CMK (cell line): ENCODE measurements at places on chromosomes 5 and 9.

DNA sequence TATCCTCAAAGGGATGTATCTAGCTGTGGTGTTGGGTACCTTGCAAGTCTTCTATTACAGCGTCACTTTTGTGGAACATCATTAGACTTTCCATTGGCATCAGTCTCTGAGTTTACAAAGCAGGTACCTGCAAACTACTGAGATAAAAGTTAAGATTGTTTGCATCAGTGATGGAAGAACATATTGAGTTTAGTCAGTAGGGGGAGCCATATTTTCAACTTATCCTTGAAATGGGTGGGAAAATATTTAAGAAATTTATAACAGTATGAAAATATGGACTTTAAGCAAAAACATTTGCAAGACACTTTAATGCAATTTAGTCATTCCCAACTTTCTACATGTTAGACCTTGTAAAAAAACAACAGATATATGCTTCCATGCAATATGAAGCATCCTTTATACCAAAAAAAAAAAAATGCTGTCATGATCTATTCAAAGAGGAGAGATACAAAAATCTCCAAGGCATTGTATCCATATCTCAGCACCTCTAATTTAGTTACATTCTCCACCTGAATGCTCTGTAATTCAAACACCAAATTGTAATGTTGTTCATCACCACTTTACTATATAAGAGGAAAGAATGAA is 98.6 kb upstream of the ADAMTS19 start:
- DNase-seq, result peak; percentile 4

- DNase-seq, result no peak
These were observed 376.3 kb upstream of the ACTBL2 start for GRCh38 chr5:57858905-57859304.

DNA sequence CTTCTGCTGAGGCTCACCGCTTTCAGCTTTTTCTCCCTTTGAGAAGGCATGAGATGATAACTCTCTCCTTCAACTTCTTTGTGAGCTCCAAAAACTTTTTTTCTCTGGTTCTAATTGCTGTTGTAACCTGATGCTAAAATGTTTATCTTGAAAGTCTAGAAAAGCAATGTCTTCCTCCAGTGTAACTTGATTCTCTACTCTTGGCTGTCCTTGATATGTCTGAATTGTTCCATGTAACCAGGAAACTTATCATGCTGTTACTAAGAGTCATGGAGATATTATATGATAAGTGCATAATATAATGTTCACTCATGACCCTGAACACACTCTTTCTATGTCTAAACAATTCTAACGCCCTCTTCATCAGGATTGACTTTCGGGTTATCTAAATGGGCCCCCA is 128.0 kb upstream of the ABCA1 start:
- DNase-seq, result no peak

DNA sequence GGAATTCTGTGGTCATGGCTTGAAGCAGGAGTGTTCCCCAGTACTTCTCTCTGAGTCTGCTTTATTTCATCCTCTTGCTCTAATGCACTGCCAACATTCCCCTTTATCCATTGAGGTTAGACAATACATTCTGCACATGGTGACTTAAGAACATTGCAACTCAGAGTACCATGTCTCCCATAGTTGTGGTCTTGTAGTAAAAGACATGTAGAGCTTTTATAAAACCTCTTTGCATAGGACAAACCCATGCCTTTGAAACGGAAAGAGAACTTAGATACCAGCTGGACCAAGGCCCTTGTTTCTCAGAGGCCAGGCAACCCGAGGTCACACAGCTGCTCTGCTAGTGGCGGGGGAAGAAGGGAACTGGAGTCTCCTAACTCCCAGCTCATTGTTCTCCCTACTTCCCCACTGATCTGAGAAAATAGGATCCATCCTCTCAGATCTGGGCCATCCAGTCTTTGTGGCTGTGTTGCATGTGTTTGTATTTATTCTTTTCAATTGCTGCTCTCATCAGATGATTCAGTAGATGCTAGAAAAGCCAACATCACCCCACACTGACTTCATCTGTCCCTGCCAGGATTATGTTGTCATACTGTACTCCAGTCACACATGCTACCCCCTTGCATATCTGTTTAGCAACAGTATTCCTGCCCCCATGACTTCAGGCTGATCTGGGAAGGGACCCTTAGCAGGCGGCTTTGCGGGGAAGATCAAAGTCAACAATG is 236.9 kb downstream of the SAXO1 start:
- no peak for DNase-seq

DNA sequence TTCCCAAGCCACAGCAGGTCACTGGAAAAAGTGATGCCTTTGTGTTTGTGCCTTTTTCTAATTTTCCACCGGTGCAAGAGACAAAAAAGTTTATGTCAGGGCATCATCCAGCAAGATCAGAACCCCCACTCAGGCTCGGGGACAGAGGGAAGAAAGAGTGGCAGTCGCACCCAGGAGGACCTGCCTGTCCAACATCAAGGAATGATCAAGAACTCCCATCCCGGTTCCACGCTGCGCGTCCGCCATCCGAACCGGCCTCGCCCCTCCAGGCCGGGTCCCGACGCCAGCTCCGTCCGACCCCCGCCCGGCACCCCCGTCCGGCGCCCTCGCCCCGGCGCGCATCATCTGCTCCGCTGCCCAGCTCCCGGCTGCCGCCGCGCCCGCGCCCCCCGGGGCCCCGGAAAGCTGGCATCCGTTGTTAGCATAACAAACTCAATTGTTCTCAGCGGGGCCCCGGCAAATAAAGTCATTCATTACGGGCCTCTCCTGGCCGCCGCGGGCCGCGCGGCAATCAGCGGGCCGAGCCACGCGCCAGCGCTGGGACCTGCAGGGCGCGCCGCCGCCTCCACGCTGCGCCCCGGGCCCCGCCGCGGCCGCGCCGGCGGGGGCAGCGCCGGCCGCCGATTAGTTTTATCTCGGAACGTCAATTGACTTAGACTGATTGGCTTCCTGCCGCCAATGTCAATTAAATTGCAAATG is 48.1 kb downstream of the PAX5 start:
- no peak for DNase-seq

- no peak for DNase-seq
These were observed 242.2 kb downstream of the SMARCA2 start for GRCh38 chr9:2257248-2257929.

GRCh38 chr5:75325242-75325641 is 11.8 kb upstream of the HMGCR start:
- DNase-seq, result no peak

GRCh38 chr5:123921193-123921592 is 409.2 kb downstream of the CSNK1G3 start:
- no peak for DNase-seq

DNA sequence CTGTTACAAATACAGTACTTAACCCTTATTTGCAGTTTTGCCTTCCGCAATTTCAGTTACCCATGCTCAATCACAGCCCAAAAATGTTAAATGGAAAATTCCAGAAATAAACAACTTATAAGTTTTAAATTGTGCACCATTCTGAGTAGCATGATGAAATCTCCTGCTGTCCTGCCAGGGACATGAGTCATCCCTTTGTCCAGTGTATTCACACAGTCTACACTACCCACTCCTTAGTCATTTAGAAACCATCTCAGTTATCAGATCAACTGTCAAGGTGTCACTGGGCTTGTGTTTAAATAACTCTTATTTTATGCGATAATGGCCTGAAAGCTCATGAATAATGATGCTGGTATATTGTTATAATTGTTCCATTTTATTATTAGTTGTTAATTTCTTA is 95.8 kb downstream of the PLCXD3 start:
- no peak for DNase-seq

GRCh38 chr9:84502066-84502465 is 161.5 kb upstream of the SLC28A3 start:
- no peak for DNase-seq

GRCh38 chr5:29321591-29321990 is 1871.9 kb upstream of the CDH6 start:
- DNase-seq, result no peak

- no peak for DNase-seq
These were observed 13.1 kb downstream of the ARSB start for GRCh38 chr5:78971998-78972397.

DNA sequence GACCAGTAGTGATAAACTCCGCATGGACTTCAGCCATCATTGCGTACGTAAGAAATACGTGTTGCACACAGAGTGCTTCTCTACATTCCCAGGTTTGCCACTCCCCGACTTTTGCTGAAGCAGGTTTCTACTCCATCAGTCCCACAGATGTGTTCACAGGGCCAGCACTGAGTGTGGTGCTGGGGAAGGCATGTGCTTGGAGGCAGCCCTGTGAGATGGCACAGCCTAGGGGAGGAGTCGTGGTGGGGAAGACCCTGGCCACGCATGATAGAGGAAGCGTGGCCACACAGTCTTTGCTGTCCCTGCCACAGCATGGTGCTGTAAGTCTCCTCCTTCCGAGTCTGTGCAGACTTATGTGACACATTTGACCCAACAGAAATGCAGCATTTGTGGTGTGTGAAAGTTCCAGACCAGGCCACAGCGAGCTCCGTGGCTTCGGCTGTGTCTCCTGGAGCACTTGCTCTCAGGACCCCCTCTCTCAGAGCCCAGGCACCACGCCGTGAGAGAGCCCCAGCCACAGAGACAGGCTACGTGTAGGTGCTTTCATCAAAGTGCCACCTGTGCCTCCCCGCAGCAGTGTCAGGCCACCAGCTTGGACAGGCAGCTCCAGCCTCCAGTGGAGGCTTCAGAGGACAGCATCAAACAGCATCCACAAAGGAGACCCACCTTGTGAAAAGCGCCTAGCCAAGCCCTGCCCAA is 197.8 kb downstream of the AUH start:
- no peak for DNase-seq

DNA sequence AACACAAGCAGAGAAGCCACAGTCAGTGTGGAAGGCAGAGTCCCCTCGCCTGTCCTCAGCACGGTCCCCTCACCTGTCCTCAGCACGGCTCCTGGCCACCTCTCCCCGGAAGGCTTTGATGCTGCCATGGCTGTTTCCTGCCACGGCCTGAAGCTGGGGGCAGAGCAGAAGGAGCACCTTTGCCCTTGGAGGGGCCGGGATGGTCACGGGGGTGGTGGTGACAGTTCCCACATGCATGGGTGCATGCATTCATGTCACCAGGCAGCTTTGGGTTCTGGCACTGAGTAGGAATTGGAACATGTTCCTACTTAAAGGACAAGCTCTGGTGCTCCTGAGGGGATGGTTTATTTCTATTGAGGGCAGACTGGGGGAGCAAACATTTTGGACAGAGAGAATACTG is 57.8 kb upstream of the PHYKPL start:
- no peak for DNase-seq

GRCh38 chr5:77426670-77427069 is 65.4 kb downstream of the WDR41 start:
- no peak for DNase-seq

DNA sequence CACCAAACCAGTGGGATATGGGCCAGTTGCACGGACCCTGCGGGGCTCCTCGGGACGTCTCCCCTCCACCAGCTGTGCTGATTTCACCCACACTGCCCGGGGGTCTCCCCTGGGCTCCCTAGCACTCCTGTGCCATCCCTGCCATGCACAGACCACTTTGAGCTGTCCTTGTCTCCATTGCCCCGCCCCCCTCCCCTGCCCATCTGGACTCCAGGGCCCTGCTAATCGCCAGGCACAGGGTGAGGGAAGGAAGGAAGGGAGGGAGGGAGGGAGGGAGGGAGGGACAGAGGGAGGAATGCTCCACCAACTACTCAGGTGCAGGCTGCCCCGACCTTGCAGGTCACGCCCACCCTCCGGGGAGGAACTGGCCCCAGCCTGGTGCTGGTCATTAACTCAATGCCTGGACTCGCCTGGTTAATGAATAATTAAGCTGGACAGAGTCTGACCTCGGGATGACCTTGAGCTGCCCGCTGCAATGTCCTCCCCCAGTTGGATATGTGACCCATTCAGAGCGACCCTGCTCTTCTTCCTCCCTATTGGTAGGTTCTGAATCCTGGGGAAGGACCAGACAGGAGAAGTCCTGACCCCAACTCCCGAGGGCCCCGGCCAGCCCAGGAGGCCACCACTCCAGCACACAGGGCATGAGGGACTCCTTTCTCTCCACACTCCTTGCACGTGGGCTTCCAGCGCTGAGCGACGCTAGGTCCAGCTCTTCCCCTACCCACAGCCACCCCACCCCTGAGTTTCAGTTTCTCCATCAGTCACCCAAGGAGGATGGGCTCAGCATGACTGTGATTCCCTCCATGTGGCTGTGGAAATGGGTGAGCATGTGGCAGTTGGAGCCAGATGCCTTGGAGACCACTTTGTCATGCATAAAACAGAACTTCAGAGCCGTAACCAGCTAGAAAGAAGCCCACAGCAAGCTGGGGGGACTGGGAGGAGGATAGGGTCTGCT is 62.1 kb downstream of the C9orf50 start:
- no peak for DNase-seq

DNA sequence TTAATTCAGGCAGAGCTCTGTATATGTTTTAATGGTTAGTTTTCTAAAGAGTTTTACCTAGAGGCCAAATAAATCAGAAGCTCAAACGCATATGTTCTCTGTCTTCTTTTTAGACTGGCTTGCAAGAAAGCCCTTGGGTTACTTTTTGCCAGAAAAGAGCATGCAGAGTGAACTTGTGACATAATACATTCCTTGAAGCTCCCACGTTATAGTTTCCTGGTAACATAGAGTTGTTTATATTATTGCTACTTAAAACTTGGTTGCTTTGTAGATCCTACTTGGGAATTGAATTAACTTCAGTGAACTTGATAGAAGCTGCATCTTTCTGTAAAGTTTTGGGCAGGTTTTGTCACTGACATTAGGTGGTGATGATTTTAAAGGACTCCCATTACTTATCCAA is 102.9 kb downstream of the C9orf152 start:
- DNase-seq, result no peak

DNA sequence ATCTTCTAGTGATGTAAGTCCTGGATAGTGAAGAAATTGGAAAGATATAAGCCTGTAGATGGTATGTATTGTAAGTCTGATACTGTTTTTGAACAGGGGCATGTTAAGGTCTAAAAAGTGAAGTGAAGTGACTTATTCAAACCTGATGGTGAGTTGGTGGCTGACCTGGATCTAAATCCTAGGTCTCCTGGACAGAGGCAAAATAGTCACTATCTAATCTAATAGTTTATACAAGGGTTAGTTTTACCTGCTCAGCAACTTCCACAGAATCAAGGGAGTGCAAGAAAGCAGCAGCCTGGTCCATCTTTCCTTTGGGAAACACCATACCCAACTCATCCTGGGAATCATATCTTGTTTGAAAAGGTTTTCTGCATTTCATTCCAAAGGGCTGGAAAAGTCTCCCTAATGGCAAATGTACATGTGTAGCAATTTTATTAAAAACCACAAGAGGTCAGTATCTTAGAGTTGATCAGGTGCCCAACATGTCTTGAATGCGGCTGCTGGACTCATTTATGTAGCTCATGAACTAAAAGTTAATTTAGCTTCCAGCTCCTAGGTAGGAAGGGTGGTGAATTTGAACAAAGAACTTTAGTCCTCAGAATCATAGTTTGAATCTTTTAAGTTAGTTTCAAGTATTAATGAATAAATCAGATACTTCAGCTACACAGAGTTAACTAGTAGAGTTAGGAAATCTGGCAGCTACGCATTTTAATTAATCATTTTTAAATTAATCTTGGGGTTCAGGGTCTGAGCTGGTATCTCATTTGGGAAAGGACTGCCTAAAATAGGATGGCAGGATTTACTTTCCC is 26.0 kb downstream of the SKP2 start:
- no peak for DNase-seq

- peak; percentile 79 for DNase-seq
These were observed 1.2 kb downstream of the LCN15 start for GRCh38 chr9:136762915-136763648.

- no peak for DNase-seq
These were observed 542.6 kb downstream of the CSNK1G3 start for GRCh38 chr5:124054564-124054963.
